ENCODE measurements at places on chromosomes 16 and 17.

GRCh38 chr16:27515874-27516353 lies 33.8 kb downstream of the GTF3C1 start:
- no peak for DNase-seq

DNA sequence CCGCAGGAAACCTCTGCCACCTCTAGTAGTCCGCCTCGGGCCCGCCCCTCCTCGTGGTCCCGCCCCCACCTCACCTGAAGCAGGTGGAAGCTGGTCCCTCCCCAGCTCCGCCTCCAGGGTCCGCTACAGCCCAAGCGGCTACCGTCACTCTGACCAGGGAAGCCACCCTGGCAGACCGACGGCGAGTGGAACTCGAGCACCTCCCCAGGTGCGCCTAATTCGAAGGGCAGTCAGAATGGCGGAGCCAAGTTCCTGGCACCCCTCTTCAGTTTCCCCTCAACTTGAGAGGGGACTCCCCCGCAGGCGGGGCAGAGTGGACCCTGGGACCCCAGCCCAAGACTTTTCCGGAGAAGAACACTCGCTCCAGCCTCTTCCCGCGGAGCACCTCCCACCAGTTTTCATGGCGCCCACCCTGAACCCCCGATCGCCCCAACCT lies 507 bp downstream of the FHOD1 start:
- no peak for DNase-seq

DNA sequence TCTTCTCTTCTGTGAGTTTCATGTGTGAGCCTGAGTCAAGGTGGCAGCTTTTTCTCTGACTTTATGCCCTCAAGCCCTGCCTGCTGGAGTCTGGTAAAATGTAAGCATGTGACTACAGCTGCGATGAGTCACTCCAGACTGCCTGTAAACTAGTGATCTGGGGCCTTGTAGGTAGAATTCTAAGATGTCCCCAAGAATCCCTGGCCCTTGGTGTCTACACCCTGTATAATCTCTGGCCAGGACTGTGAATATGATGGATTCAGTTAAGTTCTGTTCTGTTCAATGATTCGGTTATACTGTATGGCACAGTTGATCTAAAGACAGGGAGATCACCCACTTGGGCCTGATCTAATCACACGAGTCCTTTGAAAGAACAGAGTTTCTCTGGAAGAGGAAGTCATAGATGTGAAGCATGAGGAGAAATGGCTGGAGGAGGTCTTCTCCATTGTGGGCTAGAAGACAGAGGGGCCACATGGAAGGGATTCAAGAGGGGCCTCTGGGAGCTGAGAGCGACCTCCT lies 29.8 kb downstream of the PRSS54 start:
- DNase-seq, result peak; percentile 43

- DNase-seq, result no peak
These were observed 331.5 kb downstream of the SNX29 start for GRCh38 chr16:12308060-12308459.

- DNase-seq, result peak; percentile 32
These were observed 101.6 kb upstream of the TOB1 start for GRCh38 chr17:50967795-50968194.

DNA sequence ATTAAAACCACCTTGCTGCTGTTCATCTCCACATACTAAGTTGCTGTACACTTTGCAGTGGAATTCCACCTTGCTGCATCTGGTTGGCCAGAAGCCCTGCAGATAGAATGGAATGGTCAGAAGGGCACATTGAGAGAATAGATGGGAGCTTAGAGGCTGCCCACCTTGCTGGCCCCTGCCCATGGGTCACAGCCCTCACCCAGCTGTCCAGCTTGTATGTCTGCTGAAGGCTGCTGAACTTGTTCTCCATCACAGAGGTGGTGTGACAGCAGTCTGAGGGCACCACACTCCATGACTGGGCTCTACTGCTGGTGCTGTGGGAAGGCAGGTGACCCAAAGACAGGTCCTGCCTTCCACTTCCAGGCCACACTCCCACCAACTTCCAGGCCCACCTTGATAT lies 1755.4 kb downstream of the TP53TG3F start:
- DNase-seq, result no peak

DNA sequence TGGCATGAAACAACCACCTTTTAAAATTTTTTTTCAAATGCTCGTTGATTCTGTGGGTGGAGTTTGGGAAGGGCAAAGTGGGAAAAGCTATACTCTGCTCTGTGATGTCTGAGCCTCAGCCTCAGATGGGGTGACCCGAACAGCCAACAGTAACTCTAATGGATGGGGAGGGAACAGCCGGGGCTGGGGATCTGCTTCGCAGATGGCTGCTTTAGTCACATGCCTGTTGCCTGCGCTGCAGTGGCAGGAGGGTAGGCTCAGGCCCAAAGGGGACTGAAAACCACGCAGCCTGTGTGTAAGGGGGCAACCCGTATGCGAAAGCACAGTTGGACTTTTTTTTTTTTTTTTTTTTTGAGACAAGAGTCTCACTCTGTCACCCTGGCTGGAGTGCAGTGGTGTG lies 14.9 kb upstream of the MAPK3 start:
- no peak for DNase-seq

DNA sequence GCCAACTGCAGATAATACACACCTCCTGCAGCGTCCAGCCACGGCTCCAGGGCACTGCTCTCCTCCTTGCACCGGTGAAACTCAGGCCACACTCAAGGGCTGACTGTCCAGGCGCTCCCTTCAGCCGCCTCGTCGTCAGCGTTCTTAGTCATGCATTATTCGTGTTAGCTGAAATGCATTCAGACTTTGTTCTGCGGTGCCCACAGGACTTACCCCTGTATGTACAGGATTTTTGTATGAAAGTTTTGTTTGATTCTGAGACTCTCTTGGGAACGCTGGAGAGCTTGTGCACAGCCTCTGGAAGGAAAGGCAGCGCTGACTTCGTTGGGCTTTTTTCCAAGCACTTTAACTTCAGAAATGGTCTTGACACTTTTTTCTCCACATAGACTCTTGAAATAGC lies 22.1 kb downstream of the CIBAR2 start:
- no peak for DNase-seq

GRCh38 chr16:9241177-9241576 lies 149.7 kb downstream of the HAPSTR1 start:
- DNase-seq, result no peak

DNA sequence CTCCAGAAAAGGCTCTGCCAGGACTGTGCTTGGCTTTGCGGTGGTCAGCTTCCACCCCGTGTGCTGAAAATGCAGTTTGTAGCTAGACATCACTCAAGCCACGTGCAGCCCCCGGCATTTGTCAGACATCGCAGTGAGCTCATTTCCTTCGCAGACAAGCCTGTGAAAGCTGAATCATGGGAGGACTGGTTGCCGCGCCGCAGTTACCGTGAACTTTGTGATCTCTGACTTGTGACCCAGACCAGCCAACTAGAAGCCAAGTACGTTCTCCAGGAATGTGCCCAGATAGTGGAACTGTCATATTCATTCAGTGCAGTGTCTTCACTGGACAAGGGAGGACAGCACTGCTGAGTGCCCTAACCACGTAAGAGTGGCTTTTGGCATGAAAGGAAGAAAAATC lies 58.1 kb downstream of the NDE1 start:
- DNase-seq, result no peak

- DNase-seq, result no peak
These were observed 839.7 kb downstream of the CDH11 start for GRCh38 chr16:64282181-64282580.

- DNase-seq, result no peak
These were observed 7.5 kb downstream of the AXIN2 start for GRCh38 chr17:65553646-65554552.

GRCh38 chr16:82152641-82153112 lies 17.3 kb downstream of the MPHOSPH6 start:
- DNase-seq, result peak; percentile 42

- no peak for DNase-seq
These were observed 28.9 kb upstream of the GNA13 start for GRCh38 chr17:65085397-65085796.

DNA sequence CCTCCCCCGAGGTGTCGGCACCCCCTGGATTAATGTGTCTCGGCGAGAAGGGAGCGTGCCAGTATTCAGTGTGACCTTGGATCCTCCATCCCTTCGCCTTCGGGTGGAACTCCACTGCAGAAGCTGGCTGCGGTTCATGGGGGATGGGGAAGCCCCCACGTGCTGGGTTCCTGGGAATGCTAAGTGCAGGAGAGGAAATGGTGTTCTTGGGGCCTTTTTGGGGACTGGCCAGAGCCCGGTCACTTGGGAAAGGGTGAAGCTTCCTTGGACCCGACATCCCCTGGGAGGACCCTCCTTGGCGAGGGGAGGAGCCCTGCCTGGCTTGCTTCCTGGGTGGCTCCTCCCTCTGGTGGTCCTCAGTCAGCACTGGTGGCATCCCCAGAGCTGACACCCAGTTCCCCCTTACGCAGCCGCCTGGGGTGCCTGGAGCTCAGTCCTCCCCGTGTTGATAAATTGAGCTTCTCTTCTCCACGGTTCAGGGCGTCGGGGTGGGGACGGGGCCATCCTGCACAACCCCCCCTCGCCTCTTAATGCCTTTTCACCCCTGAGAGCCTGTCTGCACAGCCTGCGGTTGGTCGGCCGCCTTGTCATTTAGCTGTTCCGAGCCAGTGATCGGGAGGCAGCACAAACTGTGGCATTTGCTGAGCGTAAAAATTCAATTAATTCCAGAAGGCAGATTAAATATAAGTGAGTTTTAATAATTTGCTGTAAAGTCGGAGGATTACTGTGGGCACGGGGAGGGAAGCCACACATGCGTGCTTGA lies 30.7 kb upstream of the GSE1 start:
- no peak for DNase-seq

GRCh38 chr16:85200471-85201278 lies 88.4 kb upstream of the CIBAR2 start:
- DNase-seq, result no peak

- no peak for DNase-seq
These were observed 1.8 kb downstream of the CX3CL1 start for GRCh38 chr16:57374067-57374534.

GRCh38 chr17:75795820-75796607 lies 11.4 kb downstream of the UNK start:
- no peak for DNase-seq

DNA sequence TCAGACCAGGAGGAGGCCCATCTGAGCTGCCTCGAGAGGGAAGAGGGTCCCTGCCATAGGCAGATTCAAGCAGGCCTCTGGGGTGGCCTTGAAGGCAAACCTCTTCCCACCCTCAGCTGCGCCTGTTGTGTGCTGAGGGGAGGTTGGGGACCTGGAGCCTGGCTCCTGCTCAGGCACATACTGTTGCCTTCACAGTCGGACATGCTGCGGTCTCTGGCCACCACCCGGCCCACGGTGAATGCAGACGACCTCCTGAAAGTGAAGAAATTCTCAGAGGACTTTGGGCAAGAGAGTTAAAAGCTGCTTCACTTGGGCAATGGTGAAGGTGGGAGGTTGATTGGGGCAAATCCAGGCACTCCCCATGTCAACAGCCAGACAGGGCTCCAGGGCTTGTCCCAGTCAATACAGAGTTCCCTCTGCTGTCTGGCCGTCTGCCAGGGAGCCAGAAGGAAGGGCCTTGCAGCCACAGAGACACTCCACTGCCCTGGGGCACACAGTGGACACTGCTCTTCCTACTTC lies 6.3 kb downstream of the PDF start:
- no peak for DNase-seq

- DNase-seq, result no peak
These were observed 60.3 kb downstream of the OMG start for GRCh38 chr17:31236712-31237111.

- no peak for DNase-seq
These were observed 9.1 kb upstream of the MSL1 start for GRCh38 chr17:40112718-40113109.

DNA sequence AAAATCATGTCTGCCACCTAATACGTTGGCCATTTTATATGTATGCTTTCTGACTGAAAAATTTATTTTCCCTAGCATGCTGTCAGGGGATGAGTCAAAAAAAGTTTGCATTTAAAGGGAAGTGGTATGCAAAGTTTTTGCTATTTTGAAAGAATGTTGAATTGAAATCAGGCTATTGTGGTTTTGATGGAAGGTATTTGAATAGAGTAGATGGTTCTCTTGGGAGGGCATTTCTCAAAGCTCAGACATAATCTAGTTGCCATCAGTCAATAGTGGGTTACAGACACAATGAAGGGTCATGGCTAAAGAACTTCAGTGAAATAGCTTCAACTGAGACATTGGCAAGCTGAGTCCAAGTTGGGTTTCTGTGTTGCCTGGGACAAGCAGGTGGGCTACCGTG lies 102.4 kb downstream of the MAP2K6 start:
- no peak for DNase-seq

- DNase-seq, result no peak
These were observed 42.5 kb downstream of the HELZ start for GRCh38 chr17:67202503-67202902.

DNA sequence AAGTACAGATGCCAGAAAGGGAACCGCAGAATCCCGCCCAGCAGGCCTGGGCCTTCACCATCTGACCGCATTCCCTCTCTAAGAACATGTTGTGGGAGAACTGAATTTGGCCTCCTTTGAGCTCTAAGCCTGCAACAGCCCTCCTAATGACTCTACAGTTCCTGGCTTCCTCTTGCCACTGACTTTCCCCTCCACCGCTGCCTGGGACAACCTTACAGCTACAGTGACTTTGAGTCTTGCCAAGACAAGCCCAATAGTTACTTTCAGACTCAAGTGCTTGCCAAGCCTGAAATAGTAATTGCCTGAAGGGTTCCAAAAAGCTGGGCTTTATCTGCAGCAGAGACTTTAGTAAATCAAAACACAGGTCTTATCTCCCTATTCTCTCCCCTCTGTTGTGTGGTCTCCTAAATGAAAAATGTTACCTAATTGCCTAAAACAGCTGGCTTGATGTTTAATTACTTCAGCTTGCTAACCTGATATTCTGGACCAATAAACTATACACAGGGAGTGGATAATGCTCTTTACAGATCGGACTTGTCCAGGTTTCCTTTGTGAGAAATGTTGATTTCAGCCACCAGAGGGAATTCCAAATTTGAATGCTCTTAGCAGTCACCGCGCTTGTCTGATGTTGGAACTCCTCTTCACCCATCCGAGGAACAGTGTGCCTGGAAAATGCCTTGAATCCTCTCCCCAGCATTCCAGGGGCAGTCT lies 85.1 kb upstream of the TBX2 start:
- DNase-seq, result no peak

- DNase-seq, result no peak
These were observed 30.6 kb downstream of the CDRT15 start for GRCh38 chr17:14205992-14206461.

- no peak for DNase-seq
These were observed 141.3 kb upstream of the HSBP1 start for GRCh38 chr16:83666449-83666848.

- DNase-seq, result peak; percentile 98
These were observed 63.3 kb downstream of the TUBD1 start for GRCh38 chr17:59829217-59830006.

- DNase-seq, result no peak
These were observed 1.8 kb downstream of the UBE2G1 start for GRCh38 chr17:4364622-4365041.

All from AG09309 (cell line).